ENCODE measurements at places on chromosomes 12 and 14. TPM values are rescaled to one million over a fixed set of nuclear protein-coding genes. Genes with fewer than 3 reads are reported as not detected.

The GLT1D1 gene
- total RNA-seq, result not detected

GRCh38 chr12:102441077-102441596 is 39.2 kb downstream of the IGF1 start:
- no peaks in the 10 kb centered on the region for H3K4me1 ChIP-seq
- H3K4me3 ChIP-seq, result no peak overlapping the region
- H3K27me3 ChIP-seq, result peaks cover 7% of the 10 kb centered on the region
- DNase-seq, result no peak
- H3K36me3 ChIP-seq, result no peaks in the 10 kb centered on the region
- H3K27ac ChIP-seq, result no peak overlapping the region

GRCh38 chr12:87760943-87761342 is 268.3 kb downstream of the C12orf50 start:
- H3K36me3 ChIP-seq, result no peaks in the 10 kb centered on the region
- H3K27me3 ChIP-seq, result no peaks in the 10 kb centered on the region
- H3K4me3 ChIP-seq, result no peak overlapping the region
- H3K4me1 ChIP-seq, result no peaks in the 10 kb centered on the region
- no peak for DNase-seq

DNA sequence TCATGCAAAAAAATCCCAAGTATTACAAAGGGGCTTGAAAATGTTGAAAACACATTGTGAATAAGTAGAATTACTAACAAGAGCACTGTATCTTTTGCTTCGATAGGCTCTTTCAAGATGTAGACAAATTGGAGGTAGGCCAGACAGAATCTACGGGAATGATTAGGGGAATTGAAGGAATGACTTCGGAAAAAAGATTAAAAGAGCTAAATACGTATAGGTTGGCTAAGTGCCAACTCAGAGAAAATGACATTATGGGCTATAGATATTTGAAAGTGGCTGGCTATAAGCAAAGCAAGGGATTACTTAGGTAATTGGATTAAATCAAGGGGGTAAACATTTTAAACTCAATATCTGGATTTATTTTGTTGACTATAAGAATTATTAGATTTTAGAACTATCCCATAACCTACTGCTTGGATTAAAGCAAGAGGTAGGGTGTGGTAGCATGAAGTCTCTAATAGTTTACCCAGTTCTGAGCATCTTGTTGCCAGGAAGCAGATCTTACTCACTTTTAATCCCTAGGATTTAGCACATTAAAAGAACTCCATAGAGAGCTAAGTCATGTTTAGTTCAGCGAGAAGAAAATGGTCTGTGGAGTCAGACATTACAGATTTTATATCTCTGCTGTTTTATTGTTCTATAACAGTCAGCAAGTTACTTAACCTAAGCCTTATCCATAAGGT is 489.8 kb downstream of the DIO2 start:
- H3K4me1 ChIP-seq, result no peaks in the 10 kb centered on the region
- no peak for DNase-seq
- no peaks in the 10 kb centered on the region for H3K36me3 ChIP-seq
- H3K27ac ChIP-seq, result no peak overlapping the region
- no peak overlapping the region for H3K4me3 ChIP-seq
- H3K27me3 ChIP-seq, result peaks cover 2% of the 10 kb centered on the region

GRCh38 chr12:20264026-20264425 is 104.3 kb upstream of the PDE3A start:
- H3K27ac ChIP-seq, result no peak overlapping the region
- no peak overlapping the region for H3K4me3 ChIP-seq
- H3K4me1 ChIP-seq, result no peaks in the 10 kb centered on the region
- H3K27me3 ChIP-seq, result no peaks in the 10 kb centered on the region
- H3K36me3 ChIP-seq, result no peaks in the 10 kb centered on the region
- DNase-seq, result no peak

DNA sequence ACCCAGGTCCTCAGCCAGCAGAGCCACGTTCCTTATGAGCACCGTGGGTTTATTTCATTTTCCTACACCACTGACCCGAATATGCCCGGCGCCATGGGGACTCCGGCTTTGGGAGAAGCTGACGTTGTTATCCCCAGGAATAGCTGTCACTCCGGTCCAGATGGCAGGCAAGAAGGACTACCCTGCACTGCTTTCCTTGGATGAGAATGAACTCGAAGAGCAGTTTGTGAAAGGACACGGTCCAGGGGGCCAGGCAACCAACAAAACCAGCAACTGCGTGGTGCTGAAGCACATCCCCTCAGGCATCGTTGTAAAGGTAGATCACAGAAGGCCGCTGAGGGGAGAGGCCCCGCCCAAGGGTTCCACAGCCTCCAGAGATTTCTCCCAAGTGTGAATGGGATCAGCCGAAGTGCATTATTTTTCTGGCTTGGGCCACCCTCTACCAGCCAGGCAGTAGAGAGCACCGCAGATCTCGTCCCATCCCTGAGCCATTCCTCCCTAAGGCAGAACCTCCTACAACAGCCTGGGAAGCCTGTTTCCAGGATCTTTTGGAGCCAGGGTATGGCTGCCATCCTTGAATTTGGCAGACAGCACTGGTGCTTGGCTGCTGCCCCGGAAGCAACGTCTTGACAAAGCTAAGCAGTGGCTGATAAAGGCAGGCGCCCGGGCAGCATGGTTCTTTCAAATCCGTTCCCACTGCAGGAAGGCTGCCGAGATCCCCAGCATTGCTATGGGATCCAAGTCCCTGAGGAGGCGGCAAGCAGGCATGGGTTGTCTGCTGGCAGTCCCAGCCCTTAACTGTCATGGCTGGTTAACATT is 17.8 kb downstream of the CDK2AP1 start:
- H3K36me3 ChIP-seq, result peaks cover 26% of the 10 kb centered on the region
- H3K4me3 ChIP-seq, result no peak overlapping the region
- no peaks in the 10 kb centered on the region for H3K27me3 ChIP-seq
- no peak for DNase-seq

DNA sequence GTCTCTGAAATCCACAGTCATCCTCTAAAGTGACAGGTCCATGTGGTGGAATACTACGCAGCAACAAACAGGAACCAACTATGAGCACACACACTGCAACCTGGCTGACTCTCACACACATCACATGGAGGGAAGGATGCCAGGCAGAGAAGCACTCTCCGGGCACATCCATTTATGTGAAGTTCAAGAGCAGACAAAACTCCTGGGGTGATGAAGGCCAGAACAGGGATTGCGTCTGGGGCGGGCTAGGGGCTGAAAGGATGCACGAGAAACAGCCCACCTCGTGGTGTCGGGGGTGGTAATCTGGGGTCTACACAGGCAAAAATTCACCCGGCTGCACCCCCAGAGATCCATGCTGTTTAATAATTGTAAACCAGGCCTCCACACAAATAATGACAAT is 100.2 kb downstream of the DICER1 start:
- no peak for DNase-seq
- no peaks in the 10 kb centered on the region for H3K27me3 ChIP-seq
- peaks cover 9% of the 10 kb centered on the region for H3K4me1 ChIP-seq
- no peaks in the 10 kb centered on the region for H3K36me3 ChIP-seq
- no peak overlapping the region for H3K27ac ChIP-seq
- H3K4me3 ChIP-seq, result no peak overlapping the region

The PIWIL1 gene
- total RNA-seq, result not detected

The SLC24A4 gene
- not detected for total RNA-seq

GRCh38 chr14:89371585-89372511 is 45.2 kb downstream of the FOXN3 start:
- no peak overlapping the region for H3K27ac ChIP-seq
- peaks cover 29% of the 10 kb centered on the region for H3K36me3 ChIP-seq
- no peak overlapping the region for H3K4me3 ChIP-seq
- H3K4me1 ChIP-seq, result peaks cover 76% of the 10 kb centered on the region

GRCh38 chr14:91125271-91125660 is 11.4 kb downstream of the DGLUCY start:
- H3K36me3 ChIP-seq, result peaks cover 25% of the 10 kb centered on the region
- no peak overlapping the region for H3K4me3 ChIP-seq
- DNase-seq, result no peak
- no peaks in the 10 kb centered on the region for H3K27me3 ChIP-seq
- H3K27ac ChIP-seq, result no peak overlapping the region

DNA sequence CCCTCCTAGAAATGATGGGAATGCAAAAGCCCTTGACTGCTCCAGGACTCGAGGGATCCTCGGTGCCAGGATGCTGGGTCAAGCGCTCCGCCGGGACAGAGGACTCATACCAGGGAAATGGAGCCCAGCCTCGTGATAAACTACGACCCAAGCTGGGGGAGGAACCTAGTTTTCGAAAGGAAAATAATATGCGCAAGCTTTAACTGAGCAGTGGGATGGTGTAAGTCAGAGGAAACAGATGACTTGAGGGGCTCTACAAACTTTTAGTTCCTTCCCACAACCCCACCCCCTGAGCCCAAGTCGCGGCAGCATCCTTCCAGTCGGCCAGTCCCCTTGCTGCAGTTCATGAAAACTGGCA is 654 bp upstream of the SUPT16H start:
- peak overlapping the region; percentile 98 for H3K4me3 ChIP-seq
- DNase-seq, result peak; percentile 68
- H3K36me3 ChIP-seq, result peaks cover 36% of the 10 kb centered on the region
- no peaks in the 10 kb centered on the region for H3K27me3 ChIP-seq
- peak overlapping the region; percentile 99 for H3K27ac ChIP-seq

The IFNG-AS1 gene
- total RNA-seq, result 1.2 TPM

DNA sequence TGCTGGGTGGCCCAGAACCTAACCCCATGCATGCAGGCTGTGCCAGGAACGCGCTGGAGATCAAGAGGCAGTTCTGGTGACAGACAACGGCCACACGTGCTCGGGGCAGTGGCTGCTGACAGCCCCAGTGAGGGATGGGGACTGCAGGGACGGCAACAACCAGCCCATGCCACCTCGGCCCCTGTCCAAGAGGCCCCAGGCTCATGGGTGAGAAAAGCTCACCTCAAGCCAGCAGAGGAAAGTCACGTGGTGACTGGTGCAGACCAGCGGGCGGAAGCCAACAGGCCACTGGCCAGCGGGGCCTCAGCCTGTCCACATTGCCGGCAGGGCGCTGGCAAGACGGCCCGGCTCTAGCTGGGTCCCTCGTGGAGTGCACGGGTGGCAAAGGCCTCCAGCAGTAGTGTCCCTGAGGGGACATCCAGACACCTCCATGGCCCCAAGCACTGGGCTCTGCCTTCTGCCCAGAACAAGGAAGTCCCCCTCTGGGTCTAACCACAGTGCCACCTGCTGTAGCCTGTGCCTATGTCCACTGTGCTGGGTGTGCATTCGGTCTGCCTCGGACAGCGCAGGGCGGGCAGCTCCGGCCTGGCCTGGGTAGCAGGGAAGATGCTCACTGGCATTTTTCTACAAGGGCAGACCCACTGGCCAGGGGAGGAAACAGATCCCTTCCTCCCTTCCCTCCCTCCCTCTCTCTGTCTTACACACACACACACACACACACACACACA is 134.1 kb downstream of the NCOR2 start:
- no peak overlapping the region for H3K27ac ChIP-seq
- H3K4me3 ChIP-seq, result no peak overlapping the region
- DNase-seq, result no peak
- peaks cover 13% of the 10 kb centered on the region for H3K36me3 ChIP-seq

DNA sequence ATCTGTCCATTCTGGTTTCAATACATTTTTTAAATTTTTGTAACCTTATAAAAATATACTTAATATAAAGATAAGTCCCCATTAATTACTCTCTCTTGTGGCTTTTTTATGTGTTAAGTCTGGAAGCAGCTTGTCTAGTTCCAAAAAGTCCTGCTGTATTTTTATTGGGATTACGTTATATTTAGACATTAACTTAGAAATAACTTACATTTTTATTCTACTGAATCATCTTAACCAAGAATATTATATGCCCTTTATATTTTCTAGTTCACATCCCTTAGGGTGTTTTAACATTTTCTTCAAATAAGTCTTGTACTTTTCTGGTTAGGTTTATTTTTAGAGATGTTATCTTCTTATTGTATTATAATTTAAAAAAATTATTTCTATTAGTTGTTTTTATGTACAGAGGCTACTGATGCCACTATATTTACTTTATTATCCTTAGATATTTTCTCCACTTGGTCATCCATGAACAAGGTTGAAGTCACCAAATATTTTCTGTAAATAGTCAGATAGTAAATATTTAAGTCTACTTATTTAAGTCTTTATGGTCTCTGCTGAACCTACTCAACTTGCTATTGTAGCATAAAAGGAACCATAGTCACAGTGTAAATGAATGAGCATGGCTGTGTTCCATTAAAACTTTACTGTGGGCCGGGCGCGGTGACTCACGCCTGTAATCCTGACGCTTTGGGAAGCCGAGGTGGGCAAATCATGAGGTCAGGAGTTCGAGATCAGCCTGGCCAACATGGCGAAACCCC is 132.4 kb upstream of the NEDD1 start:
- H3K4me3 ChIP-seq, result no peak overlapping the region
- DNase-seq, result no peak
- H3K27ac ChIP-seq, result no peak overlapping the region
- no peaks in the 10 kb centered on the region for H3K27me3 ChIP-seq
- H3K36me3 ChIP-seq, result no peaks in the 10 kb centered on the region

DNA sequence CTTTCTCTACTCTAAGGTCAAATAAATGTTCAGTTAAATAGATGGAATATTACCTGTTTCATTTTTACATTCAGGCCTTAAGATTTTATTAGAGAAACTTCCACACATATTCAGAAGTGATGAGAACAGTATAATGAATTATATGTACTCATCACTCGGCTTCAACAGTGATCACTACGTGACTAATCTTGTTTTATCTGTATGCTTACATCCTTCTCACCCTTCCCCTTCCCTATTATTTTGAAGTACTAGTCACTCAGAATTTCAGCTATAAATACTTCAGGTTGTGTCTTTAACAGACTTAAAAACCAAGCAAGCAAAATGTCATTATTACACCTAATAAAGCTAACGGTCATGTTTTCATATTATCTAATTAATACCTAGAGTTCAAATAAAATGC is 34.9 kb downstream of the ETV6 start:
- no peak overlapping the region for H3K27ac ChIP-seq
- H3K36me3 ChIP-seq, result peaks cover 8% of the 10 kb centered on the region
- H3K4me1 ChIP-seq, result peaks cover 35% of the 10 kb centered on the region

The LMO3 gene
- total RNA-seq, result not detected

The BBS10 gene
- total RNA-seq, result 3.3 TPM

The NKX2-1 gene
- total RNA-seq, result not detected

The RAPGEF3 gene
- total RNA-seq, result 1.6 TPM

GRCh38 chr12:97404543-97404942 is 58.1 kb upstream of the RMST start:
- H3K27me3 ChIP-seq, result no peaks in the 10 kb centered on the region
- DNase-seq, result peak; percentile 39
- no peaks in the 10 kb centered on the region for H3K4me1 ChIP-seq
- no peak overlapping the region for H3K27ac ChIP-seq
- no peaks in the 10 kb centered on the region for H3K36me3 ChIP-seq

DNA sequence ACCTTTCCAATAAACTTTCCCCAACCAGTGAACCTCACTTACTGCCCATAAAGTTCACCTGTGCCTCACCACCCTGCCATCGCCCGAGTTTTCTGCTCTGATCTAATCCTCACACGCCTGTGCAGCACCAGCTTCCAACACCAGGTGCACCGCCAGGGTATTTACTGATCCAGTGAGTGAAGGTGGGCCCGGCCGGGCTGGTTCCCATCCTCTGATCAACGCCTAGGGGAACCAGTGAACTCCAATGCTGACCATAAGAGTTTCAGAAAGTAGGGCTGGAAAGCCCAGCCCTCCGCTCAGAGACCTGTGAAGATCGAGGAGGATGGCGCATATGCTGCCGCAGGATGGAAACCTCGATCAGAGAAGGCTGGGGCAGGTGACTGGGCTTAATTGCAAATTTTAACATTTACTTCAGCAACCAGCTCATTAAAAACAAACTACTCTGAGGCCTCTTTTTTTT is 685 bp upstream of the MYL6B start:
- peaks cover 32% of the 10 kb centered on the region for H3K4me1 ChIP-seq
- DNase-seq, result peak; percentile 84
- H3K36me3 ChIP-seq, result peaks cover 9% of the 10 kb centered on the region
- H3K4me3 ChIP-seq, result peak overlapping the region; percentile 84
- peak overlapping the region; percentile 98 for H3K27ac ChIP-seq

The DAO gene
- total RNA-seq, result not detected

- H3K4me3 ChIP-seq, result no peak overlapping the region
- H3K27ac ChIP-seq, result no peak overlapping the region
- peaks cover 40% of the 10 kb centered on the region for H3K36me3 ChIP-seq
Observed at GRCh38 chr12:27034607-27035293, 12.4 kb downstream of the MED21 start.
